ENCODE measurements at places on chromosomes 5 and 9. TPM values are rescaled to one million over a fixed set of nuclear protein-coding genes. Genes with fewer than 3 reads are reported as not detected.

- H3K27ac ChIP-seq, result no peak overlapping the region
- no peak for DNase-seq
- H3K4me1 ChIP-seq, result no peaks in the 10 kb centered on the region
- H3K4me3 ChIP-seq, result no peak overlapping the region
- no peaks in the 10 kb centered on the region for H3K27me3 ChIP-seq
- H3K36me3 ChIP-seq, result no peaks in the 10 kb centered on the region
Measured at GRCh38 chr9:110864011-110864410, 174.3 kb downstream of the LPAR1 start.

GRCh38 chr9:136046554-136046920, 48.6 kb downstream of the NACC2 start:
- DNase-seq, result no peak
- H3K36me3 ChIP-seq, result peaks cover 2% of the 10 kb centered on the region
- no peak overlapping the region for H3K27ac ChIP-seq
- no peaks in the 10 kb centered on the region for H3K4me1 ChIP-seq

DNA sequence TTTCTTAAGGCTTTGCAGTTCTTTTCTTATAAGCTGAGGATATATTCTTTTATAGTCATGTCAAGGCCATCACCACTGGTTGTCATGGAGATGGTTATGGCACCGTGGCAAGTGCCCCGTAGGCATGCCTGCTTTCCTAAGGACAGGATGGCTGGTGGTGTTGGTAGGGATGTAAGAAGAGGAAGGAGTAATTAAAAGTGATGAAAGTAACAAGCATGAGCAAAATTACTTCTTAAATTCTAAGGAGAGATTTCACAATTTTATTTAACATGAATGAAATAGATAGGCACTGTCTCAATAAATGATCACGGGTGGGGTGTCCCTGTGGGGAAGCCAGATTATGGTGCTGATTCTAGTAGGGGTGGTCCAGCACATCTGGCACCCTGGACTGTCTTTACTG, 290.2 kb upstream of the KLF4 start:
- no peak overlapping the region for H3K27ac ChIP-seq
- no peaks in the 10 kb centered on the region for H3K27me3 ChIP-seq
- DNase-seq, result no peak
- no peaks in the 10 kb centered on the region for H3K36me3 ChIP-seq

DNA sequence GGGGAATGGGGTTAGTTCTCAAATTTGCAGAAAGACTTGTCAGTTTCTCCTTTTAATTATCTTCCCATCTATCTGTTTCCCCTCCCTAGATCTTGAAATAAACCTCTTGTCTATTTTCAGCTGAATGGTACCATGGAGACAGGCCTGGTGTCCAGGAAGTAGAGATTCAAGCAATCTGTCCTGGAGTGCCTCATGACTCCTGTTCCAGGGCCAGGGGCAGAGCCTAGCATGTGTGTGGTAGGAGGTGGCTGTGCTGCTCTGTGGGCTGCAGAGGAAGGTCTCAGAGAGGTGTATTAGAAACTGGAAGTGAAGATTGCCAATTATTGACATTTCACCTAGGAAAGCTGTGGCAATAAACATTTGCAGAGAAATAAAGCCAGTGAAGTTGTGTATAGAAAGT, 175.8 kb upstream of the ATP10B start:
- H3K27me3 ChIP-seq, result peaks cover 1% of the 10 kb centered on the region
- no peak for DNase-seq
- H3K4me1 ChIP-seq, result no peaks in the 10 kb centered on the region
- H3K27ac ChIP-seq, result no peak overlapping the region

Gene VCAN
- 0.02 TPM for total RNA-seq

Gene CNTLN
- total RNA-seq, result 0.27 TPM

Measured in activated CD4-positive, alpha-beta memory T cell treated with anti-CD3 and anti-CD28 coated beads for 36 hours (primary cell).